ENCODE measurements at places on chromosomes 7 and 10.

DNA sequence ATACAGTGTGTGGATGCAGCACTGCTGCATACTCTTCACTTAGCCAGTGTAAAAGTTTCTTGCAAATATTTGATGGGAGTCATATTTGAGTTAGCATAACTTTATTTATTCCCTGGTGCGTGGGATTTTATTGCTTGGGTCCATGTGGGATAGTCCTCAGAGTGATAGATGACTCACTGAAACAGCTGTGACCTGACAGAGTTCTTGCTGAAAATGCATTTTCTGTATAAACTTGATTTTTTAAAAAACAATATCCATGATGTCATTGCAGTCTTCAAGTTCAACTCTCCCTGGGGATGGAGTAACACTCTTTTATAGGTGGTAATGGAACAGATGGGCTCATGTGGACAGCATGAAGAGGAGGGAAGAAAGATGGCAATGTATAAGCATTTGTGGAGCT is 310.0 kb downstream of the PPP1R3A start:
- DNase-seq, result no peak

- DNase-seq, result no peak
Observed at GRCh38 chr7:144531181-144531580, 127.7 kb upstream of the NOBOX start.

DNA sequence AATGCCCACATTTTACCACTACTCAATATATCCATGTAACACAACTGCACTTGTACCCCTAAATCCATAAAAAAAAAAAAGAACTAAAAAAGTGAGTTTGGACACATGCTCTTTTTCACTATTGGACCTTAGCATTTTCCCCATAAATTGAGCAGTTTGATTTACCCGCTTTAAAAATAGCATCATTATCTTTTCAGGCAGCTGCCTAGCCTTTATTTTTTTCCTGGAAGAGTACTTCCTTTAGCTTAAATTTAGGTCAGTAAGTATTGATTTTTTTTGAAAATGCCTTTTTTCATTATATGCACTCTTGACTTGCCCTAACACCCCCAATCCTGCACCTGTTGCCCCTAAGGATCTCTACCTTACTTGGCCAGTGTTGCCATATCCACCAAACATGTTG is 5.3 kb upstream of the NT5C3A start:
- DNase-seq, result no peak

- DNase-seq, result no peak
Observed at GRCh38 chr10:78302739-78302988, 269.0 kb downstream of the RPS24 start.

GRCh38 chr10:109618301-109618700 is 305.0 kb downstream of the XPNPEP1 start:
- no peak for DNase-seq
